COR-L47 (cell line): ENCODE measurements at places on chromosomes 4 and X.

DNA sequence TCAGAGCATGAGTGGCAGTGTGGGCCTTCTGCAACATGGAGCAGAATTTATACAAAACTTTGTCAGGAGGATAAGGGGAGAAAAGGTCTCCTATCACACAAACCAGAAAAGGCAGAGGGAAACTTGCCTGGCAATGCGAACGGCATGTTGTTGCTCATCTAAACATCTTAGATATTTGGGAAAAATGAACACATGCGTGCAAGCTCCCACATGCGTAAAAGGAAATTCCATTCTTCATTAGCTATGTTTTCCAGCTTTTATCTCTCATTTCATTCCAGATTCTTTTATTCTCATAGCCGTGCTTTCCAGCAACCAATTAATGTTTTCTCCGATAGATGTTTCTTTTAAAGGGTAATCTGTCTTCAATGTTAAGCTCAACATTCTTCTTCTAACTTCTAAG, 31.3 kb upstream of the GBA3 start:
- no peak for DNase-seq

- DNase-seq = no peak
Observed at GRCh38 chrX:130321550-130321949, 18.2 kb upstream of the SLC25A14 start.

GRCh38 chrX:148459343-148459742, 41.1 kb upstream of the AFF2 start:
- no peak for DNase-seq

DNA sequence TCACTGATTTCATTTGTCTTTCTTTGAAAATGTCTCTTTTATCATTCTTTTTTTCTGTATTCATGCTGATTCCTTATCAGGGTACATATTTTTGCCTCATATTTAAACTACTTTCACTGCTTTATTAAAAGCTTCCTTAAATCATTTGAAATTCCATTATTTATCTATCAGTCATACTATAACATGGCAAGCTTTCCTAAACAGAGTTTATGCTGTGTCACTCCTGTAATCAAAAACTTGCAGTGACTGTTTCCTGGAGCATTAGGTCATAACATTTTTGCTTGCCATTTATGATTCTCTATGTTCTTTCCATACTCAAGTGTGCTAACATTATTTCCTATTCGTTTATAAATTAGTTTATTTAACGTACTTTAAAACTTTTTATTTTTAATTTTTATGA, 203.7 kb downstream of the BMPR1B start:
- DNase-seq = no peak

DNA sequence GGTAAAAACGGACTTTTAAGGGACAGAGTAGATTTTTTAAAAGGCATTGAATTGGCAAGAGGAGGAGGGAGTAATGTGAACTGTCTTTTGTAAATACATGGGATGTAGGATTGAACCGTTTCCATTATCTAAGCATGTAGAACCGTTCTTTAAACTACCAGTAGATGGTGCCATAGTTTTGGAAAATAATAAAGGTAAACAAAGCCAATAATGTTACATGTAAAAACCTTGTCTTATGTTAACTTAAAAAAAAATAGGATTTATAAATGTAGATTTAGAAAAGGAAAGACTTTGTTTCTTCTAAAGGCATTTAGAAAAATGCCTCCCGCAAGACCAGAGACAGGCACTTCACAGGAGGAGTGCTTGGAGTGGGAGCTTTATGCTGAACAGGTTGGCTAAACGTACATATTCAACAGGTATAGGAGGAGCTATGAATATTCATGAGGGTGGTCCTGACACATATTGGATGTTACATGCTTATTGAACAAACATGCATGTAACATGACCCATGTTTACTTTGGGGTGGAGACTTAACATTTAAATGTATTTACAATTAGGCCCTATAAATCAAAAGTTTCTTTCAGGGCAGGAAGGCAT, 45.5 kb upstream of the FAM241A start:
- peak; percentile 38 for DNase-seq

GRCh38 chr4:156677131-156677531, 294.5 kb downstream of the PDGFC start:
- DNase-seq = no peak

GRCh38 chr4:39062094-39062769, at the start of gene KLHL5:
Gene KLHL5, plus strand, starts transcription at chr4:39062232. Its CDS starts 421 bp downstream, at chr4:39062653.
- no peak for DNase-seq
